ENCODE measurements at places on chromosomes 12 and 14.

DNA sequence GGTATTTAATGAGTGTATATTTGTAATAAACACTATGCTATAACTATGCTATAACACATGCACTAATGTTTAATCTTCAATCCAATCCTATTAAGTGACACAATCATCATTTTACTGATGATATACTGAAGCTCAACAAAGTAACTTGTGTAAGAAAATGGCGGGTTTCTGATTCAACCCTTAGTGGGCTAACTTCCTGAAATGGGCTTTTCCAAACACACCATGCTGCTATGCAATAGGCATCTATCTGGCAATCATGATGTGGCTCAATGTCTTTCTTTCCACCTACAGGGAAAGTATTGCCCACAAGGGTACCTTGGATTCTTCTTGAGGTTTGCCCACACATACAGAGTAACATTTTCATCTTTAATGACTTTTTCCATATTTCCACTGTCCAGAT lies 48.3 kb downstream of the DNAI7 start:
- no peak for DNase-seq

DNA sequence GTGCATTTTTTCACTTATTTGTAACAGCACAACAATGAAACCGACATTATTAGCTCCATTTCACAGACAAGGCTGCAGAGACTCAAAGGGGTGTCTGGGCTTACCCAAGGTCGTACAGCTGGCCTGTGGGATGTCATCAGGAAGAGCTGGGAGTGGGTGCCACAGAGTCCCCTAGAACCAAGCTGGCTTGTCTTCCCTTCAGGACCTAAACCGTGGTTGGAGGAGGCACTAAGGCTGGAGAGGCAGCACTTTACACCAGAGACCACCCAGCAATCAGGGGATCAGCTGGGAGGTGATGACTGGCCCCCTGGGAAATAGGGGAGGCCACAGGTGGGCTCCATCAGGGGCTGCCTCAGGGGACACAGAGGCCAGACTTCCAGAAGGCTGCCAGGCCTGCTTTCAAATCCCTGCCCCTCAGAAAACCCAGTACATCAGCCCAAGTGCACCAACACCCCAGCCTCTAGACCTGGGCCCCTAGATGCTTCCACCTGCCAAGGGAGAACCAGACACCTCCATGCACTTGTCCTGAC lies 28.3 kb downstream of the DIO3 start:
- no peak for DNase-seq

GRCh38 chr12:3073438-3074250 lies 3.5 kb upstream of the TSPAN9 start:
- peak; percentile 83 for DNase-seq

DNA sequence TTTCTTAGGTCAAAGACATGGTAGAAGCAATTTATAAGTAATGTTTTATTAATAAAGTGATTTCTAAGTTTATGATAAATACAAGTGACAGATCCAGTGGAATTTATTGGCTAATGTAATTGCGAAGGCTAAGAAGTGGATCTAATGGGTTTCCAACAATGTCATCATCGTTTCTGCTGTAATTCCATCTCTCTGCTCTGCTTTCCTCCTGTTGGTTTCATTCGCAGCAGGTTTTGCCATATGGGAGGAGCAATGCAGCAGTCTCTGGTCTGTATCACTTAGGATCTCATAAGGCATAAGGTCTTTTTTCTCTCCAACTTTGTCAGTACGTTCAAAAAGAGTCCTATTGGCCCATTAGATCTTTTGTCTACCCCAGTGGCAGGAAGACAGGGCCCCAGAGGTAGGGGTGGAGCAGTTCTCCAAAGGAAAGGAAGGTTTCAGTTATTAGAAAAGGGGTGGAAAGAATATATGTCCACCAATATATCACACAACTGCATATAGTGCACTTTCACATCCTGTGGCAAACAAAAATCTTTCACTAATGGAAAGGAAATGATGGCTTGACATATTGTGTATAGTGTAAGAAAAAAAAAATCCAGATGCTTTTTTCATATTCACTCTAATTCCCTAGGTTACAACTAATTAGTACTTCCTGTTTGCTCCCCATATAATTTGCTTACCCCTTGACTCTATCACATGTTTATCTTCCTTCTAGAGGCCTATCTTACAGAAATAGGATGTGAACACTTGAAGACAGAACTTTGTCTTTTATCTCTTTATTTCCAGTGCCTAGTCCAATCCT lies 451.3 kb downstream of the ZFP36L1 start:
- no peak for DNase-seq

DNA sequence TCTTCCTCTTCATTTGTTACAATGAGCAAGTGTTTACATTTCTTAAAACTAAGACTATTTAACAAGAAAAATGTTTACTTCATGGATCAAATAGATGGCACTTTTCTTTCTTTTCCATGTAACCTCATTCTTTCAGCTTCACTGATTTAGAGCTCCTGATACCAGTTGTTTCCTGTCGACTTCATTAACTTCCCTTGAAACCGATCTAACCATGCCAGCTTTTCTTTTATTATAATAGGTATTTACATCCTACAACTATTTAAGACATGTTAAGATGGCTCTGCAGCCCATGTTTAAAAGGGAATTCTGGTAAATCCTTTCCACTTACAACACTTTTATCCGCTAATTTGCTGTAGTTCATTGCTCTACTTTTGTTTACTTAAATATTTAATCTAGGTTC lies 107.3 kb upstream of the DCN start:
- DNase-seq, result no peak

- DNase-seq, result no peak
Observed at GRCh38 chr12:5945071-5946008, at the start of gene ANO2. ANO2 (minus strand) TSS chr12:5945259; CDS start chr12:5945217, 42 bp downstream.

DNA sequence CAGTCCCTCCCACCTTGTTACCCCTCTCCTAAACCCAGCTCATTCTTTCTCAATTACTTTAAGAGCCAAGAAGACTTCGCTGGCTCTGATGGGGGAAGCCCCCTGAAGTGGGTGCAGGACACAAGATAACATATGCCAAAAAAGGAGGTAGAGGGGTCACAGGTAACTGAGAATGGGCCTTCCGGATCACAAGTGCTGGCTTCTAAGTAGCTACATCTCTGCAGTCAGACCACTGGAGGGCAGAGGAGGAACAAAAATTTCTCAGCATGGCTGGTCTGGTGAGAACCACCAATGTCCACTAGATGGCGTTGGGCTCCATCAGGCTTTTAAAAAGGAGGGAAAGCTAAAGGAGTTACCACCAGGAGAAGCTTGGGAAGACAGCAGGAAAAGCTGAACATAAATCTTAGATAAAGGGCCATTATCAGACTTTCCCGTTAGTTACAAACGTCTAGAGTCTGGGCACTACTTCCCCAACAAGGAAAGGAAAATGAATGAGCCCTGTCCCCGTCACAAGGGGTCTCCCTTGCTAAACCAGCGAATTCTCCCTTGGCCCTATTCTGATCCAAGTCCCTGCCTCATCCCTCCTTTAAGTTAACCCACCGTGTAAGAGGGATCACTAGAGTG lies 11.6 kb upstream of the CDH24 start:
- peak; percentile 67 for DNase-seq

GRCh38 chr12:124338448-124338847 lies 43.6 kb downstream of the RFLNA start:
- DNase-seq, result no peak

Data from activated naive CD4-positive, alpha-beta T cell treated with anti-CD3 and anti-CD28 coated beads, Interleukin-2, amount 50 U/mL, for 16 hours (primary cell).